ENCODE measurements at places on chromosomes 6 and 20. TPM values are rescaled to one million over a fixed set of nuclear protein-coding genes. Genes with fewer than 3 reads are reported as not detected.

TRIM31 gene
- polyA plus RNA-seq = not detected

SOX18 gene
- polyA plus RNA-seq = 7.9 TPM

THBD gene
- 6.7 TPM for polyA plus RNA-seq

CALHM4 gene
- polyA plus RNA-seq = 0.58 TPM

GRCh38 chr6:41626917-41627316 is 11.4 kb upstream of the MDFI start:
- no peak for DNase-seq

DNA sequence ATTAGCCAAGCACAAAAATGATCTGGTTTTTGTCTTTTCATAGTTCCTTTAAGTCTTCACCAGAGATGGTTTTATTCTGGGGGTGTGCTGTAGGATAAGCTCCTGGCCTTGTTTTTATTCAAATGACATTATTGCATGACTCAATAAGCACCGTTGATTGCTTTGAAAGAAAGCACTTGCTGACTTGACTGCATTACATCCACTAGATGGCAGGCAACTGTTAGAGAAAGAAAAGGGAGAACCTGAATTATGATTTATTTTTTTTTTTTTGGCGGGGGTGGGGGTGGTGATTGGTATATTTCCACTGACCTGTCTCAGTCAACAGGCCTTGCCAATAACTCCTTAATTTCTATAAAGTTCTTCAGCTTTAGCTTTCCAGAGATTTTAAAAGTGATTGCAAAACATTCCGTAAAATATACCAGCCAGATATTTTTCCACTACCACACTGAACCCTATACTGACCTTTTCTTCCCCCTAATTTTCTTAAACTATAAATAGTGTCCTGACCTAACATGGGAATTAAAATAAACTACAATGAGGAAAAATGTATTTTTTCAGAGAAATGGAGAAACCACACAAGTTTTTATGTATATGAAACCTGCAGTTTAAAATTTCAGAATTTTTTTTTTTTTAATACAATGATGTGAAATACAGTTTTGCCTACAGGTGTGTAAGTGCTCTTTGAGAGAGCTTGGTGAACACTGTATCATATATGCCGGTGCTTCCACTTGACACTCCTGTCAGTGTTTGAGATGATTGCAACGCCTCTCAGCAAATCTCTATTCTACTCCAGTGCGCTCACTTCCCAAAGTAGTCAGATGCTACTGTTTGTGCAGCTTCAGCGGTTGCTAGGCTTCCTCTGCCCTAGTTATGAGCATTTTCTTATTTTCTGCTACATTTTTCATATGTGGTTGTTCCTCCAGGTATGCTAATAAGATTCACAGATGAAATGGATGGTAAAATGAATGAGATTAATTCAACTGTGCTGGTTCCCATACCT is 274.3 kb downstream of the CD109 start:
- DNase-seq = peak; percentile 6

GRCh38 chr6:163095401-163095800 is 319.1 kb upstream of the QKI start:
- DNase-seq = no peak

Measured in left renal pelvis (tissue), 4 donors.